Fibroblast of skin of back (primary cell): ENCODE measurements at places on chromosomes 11 and 22.
A peak's percentile ranks its signal among the peaks of the same experiment; 100 is the strongest.

- no peak for DNase-seq
Measured at GRCh38 chr11:9341638-9342178, 27.3 kb upstream of the TMEM41B start.

- no peak for DNase-seq
Measured at GRCh38 chr22:20235389-20235991, 32.6 kb downstream of the RTN4R start.

GRCh38 chr11:3191586-3192324 lies 26.6 kb upstream of the OSBPL5 start:
- DNase-seq, result no peak

GRCh38 chr22:44839721-44840120 lies 87.3 kb downstream of the ARHGAP8 start:
- no peak for DNase-seq

- peak; percentile 55 for DNase-seq
Measured at GRCh38 chr11:122108192-122108799, 7.7 kb downstream of the BLID start.

GRCh38 chr11:87352759-87353707 lies 315.3 kb downstream of the TMEM135 start:
- peak; percentile 84 for DNase-seq

DNA sequence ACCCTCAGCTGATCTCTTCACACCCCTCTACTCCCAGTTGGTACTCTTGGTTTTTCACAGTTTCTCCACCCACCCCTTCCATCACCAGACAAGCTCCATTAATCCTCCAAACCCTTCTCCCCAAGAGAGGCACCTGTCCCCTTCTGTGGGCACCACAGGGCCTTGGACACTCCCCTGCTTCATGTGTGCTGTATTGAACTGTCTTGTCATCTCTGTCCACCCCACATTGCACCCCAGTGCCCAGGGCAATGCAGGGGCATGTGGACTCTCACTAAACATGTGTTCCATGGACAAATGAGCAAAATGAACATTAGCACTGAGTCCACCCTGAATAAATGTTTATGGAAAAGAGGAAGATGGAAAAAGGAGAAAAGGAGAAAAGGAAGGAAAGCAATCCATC lies 181.4 kb downstream of the BCR start:
- DNase-seq, result no peak

DNA sequence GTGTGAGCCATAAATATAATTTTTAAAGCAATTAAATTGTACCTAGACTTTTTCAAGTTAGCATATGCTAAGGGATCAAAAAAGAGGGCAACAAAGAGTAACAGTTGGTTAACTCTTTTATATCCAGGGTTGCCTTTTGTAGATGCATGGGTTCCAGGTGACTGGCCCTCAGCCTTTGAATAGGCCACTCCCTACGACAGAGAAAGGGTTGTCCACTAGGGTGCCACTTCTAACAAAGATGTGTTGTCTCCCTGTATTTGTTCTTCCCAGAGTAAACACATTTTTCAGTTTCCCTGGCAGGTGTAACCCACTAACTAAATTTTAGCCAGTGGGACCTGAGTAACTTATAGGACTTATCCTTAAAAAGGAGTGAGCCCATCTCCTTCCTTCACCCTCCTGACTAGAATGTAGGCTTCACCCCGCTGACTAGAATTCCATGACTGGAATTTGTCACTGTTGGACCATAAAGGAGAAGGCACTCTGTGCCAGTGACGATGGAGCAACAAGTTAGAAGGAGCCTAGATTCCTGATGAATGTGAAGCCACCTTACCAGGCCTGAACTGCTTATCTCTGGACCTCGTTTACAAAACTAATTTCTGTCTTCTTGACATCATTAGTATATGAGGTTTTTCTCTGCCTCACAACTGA lies 16.6 kb downstream of the TUG1 start:
- DNase-seq, result no peak

DNA sequence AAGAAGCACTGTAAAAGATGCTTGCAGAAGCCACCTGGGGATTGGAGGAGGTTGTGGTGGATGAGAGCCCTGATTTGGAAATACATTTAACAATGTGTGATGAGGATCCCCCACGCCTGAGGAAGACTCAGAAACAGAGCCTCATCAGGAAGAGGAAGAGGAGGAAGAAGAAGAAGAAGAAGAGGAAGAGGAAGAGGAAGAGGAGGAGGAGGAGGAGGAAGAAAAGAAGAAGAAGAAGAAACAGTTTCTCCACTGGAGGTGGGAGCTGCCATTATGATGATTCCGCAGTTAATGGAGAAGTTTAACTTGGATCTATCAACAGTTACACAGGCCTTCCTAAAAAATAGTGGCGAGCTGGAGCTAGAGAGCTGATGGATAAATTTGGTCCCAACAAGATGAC lies 50.1 kb downstream of the CECR2 start:
- DNase-seq, result no peak

DNA sequence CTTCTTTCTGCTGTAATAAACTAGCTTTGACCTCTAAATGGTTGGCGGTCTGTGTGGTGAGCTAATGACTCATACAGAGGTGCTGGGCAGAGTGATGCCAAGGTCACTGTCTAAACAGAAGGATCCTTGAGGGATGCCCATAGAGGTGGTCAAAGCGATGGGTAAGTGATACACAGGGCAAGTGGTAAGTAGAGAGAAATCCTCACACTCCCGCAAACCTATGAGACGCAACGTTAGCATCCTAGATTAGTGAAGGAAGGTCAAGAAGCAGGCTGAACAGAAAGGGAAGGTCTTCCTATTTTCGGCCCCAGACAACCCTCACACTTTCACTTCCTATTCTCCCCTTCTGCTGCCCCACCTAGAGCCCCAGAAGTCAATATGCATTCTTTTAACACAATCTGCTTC lies 65.6 kb upstream of the SESN3 start:
- no peak for DNase-seq

DNA sequence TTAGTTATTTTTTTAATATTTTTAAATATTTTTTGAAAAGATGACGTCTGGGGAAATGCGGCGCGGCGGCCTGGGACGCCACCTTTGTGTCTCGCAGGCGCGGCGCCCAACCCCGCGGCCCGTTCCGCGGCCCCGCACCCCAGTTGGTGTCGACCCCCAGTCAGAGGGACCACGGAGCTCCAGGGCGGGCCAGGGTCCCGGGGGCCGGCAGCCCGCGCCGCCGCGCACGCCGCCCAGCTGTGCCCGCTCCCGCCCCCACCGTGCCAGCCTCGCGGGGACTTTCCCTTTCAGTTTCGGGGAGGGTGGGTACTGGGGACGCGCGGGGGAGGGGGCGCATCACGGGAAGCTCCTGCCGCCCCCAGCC lies 1.6 kb downstream of the CCND1 start:
- no peak for DNase-seq

DNA sequence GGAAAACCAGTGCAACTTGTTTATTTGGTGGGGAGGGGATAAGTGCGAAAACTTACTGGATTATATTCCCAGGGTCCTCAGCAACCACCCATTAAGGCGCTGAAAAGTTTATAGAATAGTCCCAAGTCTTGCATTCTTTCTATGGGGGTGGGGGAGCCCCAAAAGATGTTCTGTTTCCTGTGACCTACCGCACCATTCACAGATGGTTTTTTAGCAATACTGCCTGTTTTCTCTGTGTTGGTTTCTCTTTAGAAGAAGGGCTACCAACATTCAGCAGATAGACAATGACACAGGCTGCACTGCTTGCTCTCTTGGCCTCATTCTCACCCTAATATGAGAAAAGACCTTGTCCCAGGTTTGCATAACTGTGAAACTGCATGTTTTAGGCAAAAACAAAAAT lies 86.5 kb downstream of the FAM76B start:
- no peak for DNase-seq

- no peak for DNase-seq
Measured at GRCh38 chr22:47437110-47437509, 674.7 kb downstream of the TBC1D22A start.

GRCh38 chr11:57323167-57323854 lies 1.4 kb downstream of the TNKS1BP1 start:
- peak; percentile 40 for DNase-seq

- DNase-seq, result peak; percentile 67
Measured at GRCh38 chr11:65498042-65498726, 661 bp upstream of the MALAT1 start.

DNA sequence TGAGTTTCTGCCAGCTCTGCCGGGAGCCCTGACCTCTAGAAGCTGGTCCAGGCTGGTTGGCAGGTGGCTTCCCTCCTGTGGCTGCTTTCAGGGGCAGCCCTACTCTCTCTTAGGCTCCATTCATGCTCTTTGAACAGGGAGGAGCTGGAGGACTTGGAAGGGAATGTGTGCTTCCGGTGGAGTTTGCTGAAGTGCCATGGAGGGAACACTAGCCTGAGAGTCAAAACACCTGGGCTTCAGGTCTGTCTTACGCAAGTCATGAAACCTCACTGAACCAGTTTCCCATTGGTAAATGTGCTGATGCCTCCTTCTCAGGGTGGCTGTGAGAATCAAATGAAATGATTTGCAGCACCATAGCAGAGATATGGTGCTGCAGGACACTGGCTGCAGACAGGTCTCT lies 224.5 kb downstream of the KIRREL3 start:
- DNase-seq, result no peak

GRCh38 chr11:121268581-121268980 lies 24.0 kb upstream of the SC5D start:
- DNase-seq, result no peak

DNA sequence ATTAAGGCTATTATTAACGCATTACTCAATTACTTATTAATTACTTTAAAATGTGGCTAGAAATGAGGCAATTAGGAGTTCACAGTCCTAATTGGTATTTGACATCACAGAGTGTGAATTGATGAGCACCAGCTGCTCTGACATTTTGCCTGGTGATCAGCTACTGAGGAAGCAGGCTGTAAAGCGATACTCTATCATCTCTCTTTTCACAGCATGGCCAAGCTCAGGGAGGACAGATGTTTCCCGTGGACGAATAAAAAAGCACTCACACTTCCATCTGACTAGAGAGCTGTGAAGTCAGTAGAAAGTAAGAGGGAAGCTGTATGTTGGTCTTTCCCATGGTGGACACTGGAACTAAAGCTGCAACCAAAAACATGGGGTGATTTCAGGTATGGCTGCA lies 29.1 kb upstream of the SYT9 start:
- no peak for DNase-seq

GRCh38 chr11:62501432-62501891 lies 45.1 kb downstream of the AHNAK start:
- DNase-seq, result no peak

DNA sequence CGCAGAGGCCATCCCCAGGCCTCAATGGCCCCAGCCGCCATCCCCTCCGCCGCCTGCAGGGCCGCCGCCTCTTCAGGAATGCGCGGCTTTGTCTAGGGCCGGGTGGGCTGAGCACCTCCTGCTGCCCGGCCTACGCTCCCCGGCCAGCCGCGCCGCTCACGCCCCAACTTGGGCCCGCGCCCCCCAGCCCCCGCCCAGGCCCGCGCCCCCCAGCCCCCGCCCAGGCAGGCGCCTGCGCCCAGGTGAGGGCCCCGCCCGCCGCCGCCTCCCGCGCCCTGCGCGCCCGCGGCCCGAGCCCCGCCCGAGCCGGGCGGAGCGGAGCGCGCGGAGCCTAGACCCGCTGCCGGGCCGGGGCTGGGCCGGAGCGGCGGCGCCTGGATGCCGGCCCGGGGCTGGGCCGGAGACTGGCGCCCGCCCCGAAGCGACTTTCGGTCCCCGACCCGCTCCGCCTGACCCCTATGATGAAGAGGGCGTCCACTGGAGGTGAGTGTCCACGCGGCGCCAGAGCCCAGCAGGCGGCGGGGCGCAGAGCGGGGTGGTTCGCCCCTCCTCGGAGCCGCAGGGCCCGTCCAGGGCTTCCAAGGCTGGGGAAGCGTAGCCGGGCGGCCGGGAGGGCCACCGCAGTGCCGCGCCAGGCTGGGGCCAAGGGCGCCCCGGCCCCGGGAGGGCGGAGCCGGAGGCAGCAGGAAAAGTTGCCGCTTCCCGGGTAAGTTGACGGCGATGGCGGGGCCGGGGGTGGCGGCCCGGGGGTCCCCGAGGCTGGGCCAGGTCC lies 34.3 kb upstream of the PRODH start:
- DNase-seq, result peak; percentile 10

GRCh38 chr11:85787809-85788760 lies 22.9 kb downstream of the SYTL2 start:
- peak; percentile 37 for DNase-seq

DNA sequence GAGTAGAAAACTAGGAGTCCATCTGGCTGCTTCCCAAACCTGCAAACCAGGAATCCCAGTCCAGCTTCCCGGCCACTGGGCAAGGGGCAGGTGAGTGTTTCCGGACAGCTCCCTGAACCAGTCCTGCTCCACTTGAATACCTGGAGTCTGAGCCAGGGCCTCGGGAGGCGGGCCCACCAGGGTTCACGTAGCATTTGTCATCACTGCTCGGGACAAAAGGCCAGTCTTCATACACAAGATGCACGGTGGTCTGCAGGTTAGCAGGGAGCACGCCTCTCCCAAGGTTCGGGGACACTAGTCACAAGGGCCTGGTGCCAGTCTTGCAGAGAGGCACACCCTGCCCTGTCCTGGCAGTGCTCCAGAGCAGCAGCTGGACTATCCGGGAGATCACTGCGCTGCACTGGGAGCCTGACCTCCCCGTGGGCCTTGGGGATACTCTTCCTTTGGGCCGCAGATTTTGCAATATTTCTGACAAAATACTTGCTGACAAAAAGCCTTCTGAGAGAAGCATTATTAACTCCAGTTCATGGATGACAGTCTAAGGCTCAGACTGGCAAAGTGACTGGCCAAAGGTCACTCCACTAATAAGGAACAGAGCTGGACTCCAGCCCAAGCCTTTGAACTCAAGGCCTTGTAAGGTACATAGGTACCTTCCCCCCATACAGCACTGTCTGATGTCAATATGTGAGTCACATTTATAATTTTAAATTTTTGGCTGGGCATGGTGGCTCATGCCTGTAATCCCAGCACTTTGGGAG lies 25.1 kb downstream of the CD6 start:
- DNase-seq, result no peak
